Stimulated activated CD8-positive, alpha-beta memory T cell treated with anti-CD3 and anti-CD28 coated beads, Interleukin-15, amount 100 ng/mL, for 24 hours (primary cell): ENCODE measurements at places on chromosomes 7 and 10.

DNA sequence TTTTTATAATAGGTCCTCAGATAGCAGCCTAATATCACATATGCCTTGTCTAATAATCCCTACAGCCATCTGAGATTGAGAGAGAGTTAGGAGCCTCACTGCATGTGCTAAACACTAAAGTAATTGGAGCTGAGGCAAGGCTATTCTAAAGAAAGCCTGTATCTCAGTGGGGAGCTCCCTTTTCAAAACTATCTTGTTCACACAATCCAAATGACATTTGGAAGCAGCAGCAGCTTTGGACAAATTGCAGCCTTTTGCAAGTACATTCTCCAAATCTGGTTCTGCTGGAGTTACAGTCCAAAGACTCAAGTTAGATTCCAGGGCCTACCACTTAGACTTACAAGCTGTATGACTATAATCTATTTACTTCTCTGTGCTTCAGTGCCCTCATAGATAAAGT lies 104.5 kb downstream of the MACC1 start:
- DNase-seq: no peak

- no peak for DNase-seq
Measured at GRCh38 chr10:14658331-14659127, 116.2 kb downstream of the FAM107B start.

DNA sequence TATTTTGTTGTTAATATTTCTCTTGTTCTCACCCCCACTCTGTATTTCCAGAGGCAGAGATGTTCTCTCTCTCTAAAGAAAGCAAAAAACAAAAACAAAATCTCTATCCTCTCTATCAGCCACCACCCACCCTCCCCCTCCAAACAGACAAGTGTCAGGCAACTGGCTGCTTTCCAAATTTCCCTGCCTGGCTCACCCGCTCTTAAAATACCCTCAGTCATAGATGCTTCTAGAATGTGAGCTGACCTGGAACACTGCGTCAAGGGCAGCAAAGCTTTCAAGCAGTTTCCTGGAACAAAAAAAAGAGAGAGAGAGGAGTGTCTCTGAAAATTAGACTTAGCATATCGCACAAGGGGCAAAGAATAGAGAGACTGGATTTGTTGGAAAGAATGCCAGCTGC lies 341.0 kb upstream of the ZMIZ1 start:
- no peak for DNase-seq

GRCh38 chr10:49834201-49834600 lies 72.1 kb upstream of the OGDHL start:
- DNase-seq: no peak

- DNase-seq: no peak
Measured at GRCh38 chr7:88071994-88072714, 138.1 kb downstream of the ADAM22 start.

- no peak for DNase-seq
Measured at GRCh38 chr7:91330866-91331265, 66.6 kb downstream of the FZD1 start.

DNA sequence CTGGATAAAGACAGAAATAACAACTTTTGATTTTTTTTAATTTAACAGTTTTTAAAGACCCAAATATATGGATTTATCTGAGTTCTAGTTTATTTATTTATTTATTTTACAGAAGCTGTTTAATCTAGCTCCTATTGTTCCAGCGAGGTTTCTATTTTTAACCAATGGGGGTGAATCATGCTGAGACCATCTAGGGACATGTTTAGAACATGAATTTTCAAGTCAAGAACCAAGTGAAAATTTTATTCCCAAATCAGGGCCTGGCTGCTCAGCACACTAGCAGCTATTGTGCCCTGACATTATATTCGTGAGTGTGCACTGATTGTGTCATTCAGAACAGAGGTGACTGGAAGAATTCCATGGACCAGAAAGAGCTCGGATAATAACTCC lies 24.6 kb upstream of the MPP7 start:
- no peak for DNase-seq

GRCh38 chr7:17027143-17027788 lies 145.5 kb upstream of the AGR3 start:
- DNase-seq: no peak
